Bronchial epithelial cell (primary cell): ENCODE measurements at places on chromosomes 13 and 19. TPM values are rescaled to one million over a fixed set of nuclear protein-coding genes. Genes with fewer than 3 reads are reported as not detected.

The ZNF790 gene
- total RNA-seq: 9.5 and 9.7 TPM in 2 replicates

The PRKCSH gene
- 67.9 and 75.8 TPM in 2 replicates for total RNA-seq

The ZIC2 gene
- not detected in 2 replicates for total RNA-seq

The GPALPP1 gene
- total RNA-seq: 16.1 and 23.7 TPM in 2 replicates

The PIN1 gene
- 61.3 and 80.6 TPM in 2 replicates for total RNA-seq

The WDR88 gene
- not detected in 2 replicates for total RNA-seq

The PLVAP gene
- total RNA-seq: not detected in 2 replicates

The UFM1 gene
- 102 and 130 TPM in 2 replicates for total RNA-seq

The TNFSF9 gene
- 4.6 and 5.5 TPM in 2 replicates for total RNA-seq

The ZNF66 gene
- 1.6 and 1.8 TPM in 2 replicates for total RNA-seq

The GPR4 gene
- total RNA-seq: not detected in 2 replicates

The SPACA4 gene
- under 0.01 and 0.64 TPM in 2 replicates for total RNA-seq

The KLK15 gene
- total RNA-seq: not detected in 2 replicates

The RASGRP4 gene
- not detected in 2 replicates for total RNA-seq

The GNG8 gene
- total RNA-seq: not detected in 2 replicates

The DZIP1 gene
- 0.79 and 3.8 TPM in 2 replicates for total RNA-seq

The ZNF221 gene
- 4.7 and 6.1 TPM in 2 replicates for total RNA-seq

The MEDAG gene
- total RNA-seq: 0.53 TPM in 1 of 2 replicates, not detected in the other

The CRX gene
- total RNA-seq: not detected in 2 replicates

The NLRP5 gene
- total RNA-seq: not detected in 2 replicates

The SHISA7 gene
- total RNA-seq: not detected in 2 replicates

The RNF113B gene
- not detected in 2 replicates for total RNA-seq

The SMG9 gene
- 4.0 and 4.7 TPM in 2 replicates for total RNA-seq

The EFNB2 gene
- 11.3 and 23.2 TPM in 2 replicates for total RNA-seq

The NLRP13 gene
- total RNA-seq: not detected in 2 replicates
